Stimulated activated naive CD4-positive, alpha-beta T cell treated with Interleukin-2 at 50 U/mL for 16 hours (primary cell): ENCODE measurements at places on chromosomes 16 and 17.

GRCh38 chr17:19306160-19307111, 56.1 kb downstream of the B9D1 start:
- DNase-seq = peak; percentile 11

GRCh38 chr17:77306790-77307478, 166.2 kb downstream of the SEC14L1 start:
- DNase-seq = no peak

- DNase-seq = no peak
These were observed 35.4 kb upstream of the ENPP7 start for GRCh38 chr17:79695293-79695790.

DNA sequence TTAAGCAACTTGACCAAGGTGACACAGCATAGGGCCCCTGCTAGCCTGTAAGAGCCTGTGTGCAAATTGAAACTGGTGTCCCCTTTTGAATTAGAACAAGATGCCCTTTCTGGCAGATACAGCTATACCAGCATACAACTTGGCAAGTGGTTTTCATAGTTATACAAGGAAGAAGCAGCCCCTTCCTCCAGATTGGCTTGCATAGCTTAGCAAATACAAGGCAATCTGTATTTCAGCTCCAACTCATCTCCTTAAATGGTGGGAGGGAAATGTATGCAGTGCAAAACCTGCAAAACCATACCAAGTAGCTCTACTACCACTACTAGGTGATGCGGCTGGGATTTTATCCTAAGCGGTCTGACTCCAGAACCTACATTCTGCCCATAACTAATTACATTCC, 427.1 kb downstream of the HAPSTR1 start:
- DNase-seq = no peak

DNA sequence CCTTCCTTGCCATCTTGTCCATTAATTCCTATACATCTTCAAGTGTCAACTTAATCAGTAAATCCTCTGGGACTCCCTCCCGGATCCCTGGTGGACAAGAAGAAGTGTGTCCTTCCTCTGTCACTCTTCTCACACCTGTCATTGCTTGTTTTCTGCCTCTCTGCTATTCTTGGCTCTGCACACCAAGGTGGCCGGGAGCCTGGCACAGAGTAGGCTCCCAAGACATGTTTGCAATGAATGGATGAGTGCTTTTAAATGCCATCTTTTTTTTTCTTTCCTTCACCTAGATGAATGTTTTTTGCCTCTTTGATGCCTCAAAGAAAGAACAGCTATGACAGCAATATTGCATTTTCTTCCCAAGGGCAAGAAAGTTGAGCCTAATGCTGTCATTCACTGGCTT, 58.0 kb upstream of the CLEC18A start:
- DNase-seq = no peak

DNA sequence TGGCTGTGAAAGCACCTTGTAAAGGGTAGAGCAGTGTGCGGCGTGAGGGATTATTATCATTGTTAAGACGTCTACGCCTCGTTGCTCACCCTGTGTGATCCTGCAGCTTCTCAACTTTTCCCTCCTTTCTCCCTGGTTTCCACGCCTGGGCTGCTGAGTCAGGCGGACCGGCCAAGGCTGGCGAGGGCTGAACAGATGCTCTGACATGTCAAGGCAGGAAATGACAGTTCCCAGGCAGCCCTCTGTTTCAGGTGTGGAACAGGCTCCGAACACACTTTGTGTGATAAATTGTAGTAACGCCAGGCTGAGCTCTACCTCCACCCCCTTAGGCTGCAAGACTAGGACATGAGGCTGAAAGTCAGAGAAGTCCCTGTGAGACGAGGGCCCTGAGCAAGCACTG, 46.0 kb upstream of the TBX2 start:
- DNase-seq = no peak

GRCh38 chr17:45048795-45049563, 2.5 kb downstream of the DCAKD start:
- DNase-seq = no peak

DNA sequence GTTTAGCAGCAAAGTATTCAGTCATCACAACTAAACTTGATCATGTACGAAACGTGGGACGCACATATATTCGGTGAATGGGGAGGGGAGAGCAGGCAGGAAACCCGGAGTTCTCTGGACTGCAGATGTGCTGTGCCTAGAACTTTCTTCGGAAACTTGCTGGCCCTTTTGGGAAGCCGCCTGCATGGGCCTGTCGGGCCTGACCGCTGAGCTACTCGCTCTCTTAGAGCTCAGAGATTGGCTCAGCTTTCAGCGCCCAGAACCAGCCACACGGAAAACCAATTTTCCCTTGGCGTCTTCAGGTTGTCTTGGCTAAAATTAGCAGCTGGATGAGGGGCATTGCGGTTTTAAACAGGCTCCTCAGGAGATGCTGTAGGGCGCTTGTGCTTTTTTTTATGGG, 38.1 kb downstream of the ZDHHC7 start:
- DNase-seq = no peak

DNA sequence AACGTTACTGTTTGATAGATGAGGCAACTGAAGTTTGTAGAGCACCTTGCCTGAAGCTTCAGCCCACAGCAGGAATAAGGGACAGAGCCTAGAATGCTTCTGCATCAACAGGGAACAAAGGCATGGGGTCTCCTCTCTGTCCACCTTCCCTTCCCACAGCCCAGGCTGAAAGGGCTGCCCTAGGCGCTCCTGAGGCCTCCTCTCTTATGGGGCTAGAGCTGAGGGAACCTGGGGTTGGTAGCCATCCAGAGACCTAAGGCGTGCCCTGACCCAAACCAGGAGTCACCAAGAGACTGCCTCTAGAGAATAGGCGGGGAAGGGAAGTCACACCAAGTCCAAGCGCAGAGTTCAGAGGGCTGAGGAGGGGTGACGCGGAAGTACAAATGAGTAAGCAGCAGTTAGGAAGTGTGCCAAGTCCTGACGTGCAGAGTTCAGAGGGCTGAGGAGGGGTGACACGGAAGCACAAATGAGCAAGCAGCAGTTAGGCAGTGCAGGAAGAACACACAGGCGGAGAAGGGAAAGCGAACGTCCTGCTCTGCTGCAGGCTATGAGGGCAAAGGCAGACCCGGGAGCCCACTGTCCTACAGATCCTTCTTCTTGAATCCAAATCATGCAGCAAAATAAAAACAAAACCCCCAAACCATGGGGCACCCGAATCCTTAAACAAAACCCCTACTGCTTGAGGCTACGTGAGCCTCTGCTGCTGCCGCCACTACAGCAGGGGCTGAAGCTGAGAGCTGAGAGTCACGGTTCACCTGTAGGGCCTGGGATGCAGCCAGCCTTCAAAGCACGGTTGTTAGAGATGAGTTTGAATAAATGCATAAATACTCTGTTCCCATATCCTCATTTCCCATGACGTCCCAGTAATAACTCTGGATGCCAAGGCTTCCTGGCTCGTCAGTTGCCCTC, 2.7 kb upstream of the SPG7 start:
- DNase-seq = peak; percentile 87

GRCh38 chr16:78916928-78917545, 683.5 kb downstream of the MAF start:
- DNase-seq = no peak

DNA sequence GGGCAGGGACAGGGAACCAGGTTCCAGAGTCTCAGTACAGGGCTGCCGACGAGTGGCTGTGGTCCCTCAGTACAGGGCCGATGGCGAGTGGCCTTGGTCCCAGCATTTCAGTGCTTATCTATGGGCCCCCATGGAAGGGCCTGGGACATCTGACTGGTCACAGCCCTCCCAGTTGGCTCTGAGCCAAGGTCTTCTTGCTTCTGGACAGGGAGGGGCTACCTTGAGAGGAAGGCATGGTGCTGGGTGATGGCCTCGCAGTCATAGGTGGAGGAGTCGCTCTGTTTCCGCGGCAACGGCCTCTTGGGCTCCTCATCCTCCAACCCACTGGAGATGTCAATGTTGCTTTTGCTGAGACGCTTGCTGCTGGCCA, 32.5 kb downstream of the PIMREG start:
- DNase-seq = no peak

DNA sequence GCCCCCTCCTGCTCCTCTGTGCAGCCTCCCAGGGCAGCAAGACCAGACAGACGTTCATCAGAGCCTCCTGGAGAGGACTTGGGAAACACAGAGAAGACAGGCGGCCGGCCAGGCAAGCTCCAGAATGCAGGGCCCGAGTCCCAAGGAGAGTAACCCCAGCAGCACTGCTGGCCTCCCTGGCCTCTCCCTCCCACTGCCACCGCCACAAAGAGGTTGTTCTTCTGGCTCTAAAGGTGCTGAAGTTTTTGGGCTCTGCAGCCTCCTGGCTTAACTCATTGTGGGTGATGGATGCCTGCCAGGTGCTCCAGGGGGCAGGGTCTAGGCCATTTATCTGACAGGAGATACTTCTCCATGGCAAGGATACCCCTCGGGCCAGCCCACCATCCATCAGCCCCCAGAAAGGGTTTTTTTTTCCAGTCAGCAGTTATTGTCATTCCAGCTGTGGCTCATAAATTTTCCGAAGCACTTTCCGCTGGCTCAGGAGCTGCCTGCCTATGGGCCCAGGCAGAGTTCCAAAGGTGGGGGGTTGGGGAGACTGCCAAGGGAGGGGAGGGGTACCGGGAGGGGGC, 32.0 kb upstream of the MRPS23 start:
- no peak for DNase-seq

DNA sequence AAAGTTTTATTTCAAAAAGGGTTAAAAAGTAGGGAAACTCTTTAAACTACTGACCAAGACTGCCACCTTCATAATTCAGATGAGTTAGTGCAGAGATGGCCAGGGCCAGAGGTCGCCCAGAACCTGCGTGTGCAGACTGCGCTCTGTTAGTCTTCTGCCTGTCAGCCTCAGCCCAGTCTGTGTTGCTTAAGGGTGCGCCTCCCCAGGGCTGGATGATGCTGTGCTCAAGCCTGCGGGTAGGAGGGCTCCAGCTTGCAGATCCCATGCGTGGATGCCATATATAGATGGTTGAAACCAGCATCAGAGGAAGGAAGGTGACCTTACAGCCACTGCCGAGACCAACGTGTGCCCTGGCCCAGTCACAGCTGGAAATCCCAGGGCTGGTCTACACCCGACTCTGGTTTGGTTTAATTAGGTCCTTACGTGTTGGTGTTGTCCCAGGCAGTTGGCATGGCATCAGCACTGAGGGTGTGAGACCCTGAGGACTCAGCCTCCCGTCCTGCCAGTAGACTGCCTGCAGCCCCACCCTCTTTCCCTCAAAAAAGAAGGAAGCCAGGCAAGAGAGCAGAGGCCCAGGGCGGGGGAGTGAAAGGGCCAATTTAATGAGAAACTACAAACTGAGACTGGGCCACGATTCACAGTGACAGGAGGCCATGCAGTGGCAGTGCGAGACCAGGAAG, 27.7 kb downstream of the CDIP1 start:
- DNase-seq = no peak

- no peak for DNase-seq
These were observed 98.3 kb downstream of the RPGRIP1L start for GRCh38 chr16:53605356-53605755.

- DNase-seq = no peak
These were observed 2.6 kb downstream of the STAC2 start for GRCh38 chr17:39222866-39223834.

DNA sequence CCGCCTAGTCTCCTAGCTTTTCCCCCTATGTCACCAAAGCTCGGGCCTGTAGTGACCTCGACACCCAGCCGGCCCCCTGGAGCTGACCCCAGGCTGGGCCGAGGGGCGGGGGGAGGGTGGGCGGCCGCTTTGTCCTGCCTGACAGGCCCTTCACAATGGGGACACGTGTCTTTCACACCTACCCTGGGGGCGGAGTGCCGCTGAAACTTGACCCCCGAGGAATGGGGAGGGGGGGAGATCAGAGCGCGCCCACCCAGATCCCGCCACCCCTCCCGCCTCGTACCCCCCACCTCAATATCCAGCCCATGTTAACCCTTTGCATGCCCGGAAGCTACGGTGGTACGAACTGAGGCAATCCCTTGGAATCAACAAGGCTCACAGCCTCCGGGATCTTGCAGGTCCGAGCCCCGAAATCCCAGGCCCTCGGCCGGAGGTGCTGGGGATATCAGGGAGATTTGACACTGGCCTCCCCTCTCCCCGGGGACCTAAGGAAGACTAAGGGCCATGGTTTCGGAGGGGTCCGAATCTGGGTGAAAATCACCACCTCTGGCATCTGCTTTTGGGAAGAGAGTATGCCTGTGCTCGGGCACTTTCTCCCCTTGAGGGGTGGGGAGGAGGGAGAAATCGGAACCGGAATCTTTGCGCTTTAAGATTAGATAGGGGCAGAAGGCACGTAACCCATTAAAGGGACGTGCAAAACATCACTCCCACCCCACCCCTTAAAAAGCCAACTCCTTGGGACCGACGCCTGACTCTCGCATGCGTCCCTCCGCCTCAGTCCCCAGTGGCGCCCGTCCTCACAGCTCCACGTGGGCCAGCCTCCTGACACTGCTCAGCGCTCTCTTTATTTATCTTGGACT, 2.6 kb downstream of the NOG start:
- no peak for DNase-seq
